Activated CD4-positive, alpha-beta T cell treated with anti-CD3 and anti-CD28 coated beads, Interleukin-2, amount 10 ng/mL, durations not matched to agents 7 days and 5 days (primary cell): ENCODE measurements at places on chromosomes 4 and X.

- DNase-seq, result no peak
Observed at GRCh38 chr4:17670423-17670822, 56.0 kb downstream of the MED28 start.

DNA sequence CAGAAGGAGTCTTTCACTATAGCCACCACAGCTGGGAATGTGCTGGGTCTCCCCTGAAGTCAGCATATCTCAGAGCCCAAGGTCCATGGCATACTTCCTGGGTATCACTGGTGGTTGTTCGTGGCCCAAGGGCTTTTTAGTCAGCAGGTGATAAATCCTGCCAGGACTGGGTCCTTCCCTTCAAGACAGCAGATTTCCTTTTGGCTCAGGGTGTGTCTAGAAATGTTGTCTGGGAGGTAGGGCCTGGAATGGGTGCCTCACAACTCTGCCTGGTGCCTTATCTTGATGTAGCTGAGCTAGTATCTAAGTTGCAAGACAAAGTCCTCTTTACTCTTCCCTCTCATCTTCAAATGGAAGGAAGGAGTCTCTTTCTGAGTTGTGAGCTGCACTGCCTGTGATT lies 102.4 kb upstream of the TMLHE start:
- DNase-seq, result no peak

DNA sequence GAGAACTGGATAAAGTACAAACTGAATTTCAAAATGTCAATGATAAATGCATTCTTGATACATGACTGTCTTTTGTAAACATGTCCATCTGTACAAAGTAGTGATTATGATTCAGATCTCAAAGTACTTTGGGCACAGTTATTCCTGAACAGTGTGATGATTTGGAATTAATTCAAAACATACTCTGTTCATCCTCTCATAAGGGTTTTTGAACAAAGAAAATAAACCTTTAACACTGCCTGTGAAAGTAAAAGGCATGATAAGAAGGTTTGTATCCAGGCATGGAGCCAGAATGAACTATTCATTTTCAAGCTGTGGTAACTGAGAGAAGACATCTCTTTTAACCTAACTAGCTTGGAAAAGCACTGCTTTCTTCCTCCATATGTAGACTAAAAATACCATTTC lies 883 bp upstream of the KLHL4 start:
- no peak for DNase-seq

DNA sequence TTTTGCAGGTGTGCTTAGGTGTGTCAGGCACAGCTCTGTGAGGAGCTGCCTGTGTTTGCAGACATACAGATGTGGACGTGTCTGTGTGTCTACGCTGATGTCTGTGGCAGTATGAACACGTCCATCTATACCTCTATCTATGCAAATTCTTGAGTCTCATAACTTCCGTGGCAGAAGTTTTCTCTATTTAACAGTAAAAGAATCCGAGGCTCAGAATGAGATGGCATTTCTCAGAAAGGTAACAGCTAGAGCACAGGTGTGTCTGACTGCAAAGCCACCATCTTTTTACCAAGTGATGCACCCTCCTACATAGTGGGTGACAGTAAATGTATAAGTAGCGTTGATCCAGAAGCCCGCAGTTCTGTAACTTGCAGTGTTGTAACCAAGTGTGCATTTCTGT lies 39.9 kb upstream of the CYP4V2 start:
- DNase-seq, result no peak

DNA sequence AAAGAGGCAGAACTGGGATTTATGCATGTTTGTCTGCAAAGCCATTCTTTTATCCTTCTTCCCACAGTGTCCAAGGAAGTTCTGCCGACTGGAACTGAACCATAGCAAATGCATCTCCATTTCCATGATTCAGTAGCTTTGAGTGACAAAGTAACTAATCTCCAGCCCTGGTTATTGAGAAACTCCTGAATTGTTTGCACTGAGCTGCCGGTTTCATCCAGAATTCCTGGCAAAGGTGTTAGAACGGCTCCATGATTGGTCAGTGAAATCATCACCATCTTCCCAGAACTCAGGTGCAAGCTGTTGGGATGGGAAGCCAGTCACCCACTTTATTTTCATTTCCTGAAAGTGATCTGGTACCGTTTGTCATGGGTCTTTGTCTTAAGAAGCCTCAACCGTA lies 47.0 kb upstream of the SLC34A2 start:
- DNase-seq, result no peak

DNA sequence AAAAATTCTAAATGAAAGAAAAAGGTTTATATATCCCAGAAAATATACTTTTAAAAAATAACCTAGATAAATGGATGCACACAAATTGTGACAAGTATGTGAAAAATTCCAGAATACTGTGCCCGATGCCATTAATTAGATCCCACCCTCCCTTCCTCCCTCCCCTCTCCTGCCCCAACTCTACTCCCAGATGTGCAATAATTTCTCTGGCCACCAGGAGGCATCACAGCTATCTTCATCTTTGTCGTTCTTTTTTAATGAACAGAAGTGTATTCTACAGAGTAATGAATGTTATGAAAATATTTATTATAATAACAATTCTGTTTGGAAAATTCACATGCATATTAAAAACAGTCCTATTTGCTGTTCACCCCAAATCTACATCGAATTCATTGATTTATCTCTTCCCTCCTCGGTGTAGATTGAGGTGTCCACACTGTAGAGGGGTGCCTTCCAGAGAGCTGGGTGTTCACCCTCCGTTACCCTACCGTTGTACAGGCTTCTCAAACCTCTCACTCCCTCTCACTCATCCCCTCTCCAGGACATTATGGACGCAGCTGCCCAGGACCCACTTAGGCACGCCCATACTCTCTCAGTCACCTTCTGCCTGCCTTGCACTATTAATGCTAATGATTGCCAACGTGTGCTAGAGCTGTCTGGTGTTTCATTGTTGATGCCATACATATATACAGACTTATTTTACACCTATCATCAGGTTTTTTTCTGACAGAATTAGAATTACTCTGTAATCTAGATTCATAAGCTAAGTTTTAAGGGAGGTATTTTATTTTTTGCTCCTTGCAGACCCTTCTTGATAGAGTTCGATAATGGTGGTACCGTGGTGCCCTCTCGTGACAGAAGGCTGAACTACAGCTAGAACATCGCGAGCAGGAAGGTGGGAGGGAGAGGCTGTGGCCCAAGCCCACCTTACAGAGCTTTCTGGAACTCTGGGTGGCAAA lies 14.1 kb downstream of the RAB40AL start:
- DNase-seq, result peak; percentile 49

GRCh38 chr4:38601244-38601915 lies 62.6 kb upstream of the KLF3 start:
- no peak for DNase-seq

GRCh38 chrX:117898226-117898625 lies 218.4 kb downstream of the KLHL13 start:
- no peak for DNase-seq

DNA sequence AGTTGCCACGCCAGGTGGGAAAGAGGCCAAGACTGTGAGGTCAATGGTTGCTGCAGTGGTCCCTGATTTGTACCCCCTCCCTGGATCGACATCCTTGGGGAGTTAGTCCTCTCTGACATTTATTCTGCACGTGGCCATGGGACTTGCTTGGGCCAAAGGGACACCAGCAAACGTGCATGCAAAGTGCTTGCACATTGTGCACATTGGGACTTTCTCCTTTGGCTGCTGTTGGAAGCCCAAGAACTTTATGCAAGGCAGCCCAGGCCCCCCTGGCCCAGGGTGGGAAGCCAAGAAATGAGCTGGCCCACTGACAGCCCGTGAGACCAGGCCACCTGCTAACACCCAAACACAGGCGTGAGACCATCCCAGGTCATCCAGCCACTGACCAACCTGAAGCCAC lies 38.1 kb downstream of the SLC2A9 start:
- DNase-seq, result no peak

GRCh38 chr4:26384380-26385057 lies 63.7 kb downstream of the RBPJ start:
- no peak for DNase-seq

DNA sequence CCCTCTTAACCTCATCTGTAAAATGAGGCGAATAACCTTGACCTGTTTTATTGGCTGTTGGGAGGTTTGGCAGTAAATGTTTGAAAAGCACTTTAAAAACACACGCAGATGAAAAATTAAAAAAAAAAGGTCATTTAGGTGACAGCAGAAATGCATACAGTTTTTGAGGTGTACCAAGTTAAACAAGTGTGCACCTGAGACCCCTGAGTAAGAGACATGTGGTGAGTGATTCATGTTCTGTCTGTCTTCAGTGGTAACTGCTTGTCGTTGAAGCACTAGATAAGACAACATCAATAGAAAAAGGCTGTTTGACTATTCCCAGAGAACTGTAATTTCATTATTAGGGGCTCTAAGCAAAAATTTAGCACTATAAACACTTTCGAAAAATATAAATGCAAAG lies 608.4 kb upstream of the PITX2 start:
- no peak for DNase-seq

- DNase-seq, result no peak
Observed at GRCh38 chr4:71094201-71094600, 100.8 kb downstream of the DCK start.

DNA sequence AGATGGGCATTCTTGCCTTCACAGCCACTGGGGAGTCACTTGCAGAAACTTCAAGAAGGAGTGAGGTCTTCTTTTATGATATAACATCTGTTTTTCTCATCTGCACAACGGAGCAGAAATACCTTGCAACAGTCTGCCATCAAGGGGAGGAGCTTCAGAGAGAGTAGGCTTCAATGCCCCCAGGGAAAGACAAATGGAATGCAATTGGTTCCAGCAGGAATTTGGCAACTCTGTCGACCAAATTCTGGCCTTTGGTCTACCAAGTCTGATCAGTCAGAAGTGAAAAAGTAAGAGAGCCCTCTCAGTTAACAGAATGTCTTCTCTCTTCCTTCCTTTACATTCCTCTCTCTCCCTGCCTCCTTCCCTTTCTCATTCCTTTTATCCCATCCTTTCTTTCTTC lies 229.3 kb downstream of the IDS start:
- no peak for DNase-seq

DNA sequence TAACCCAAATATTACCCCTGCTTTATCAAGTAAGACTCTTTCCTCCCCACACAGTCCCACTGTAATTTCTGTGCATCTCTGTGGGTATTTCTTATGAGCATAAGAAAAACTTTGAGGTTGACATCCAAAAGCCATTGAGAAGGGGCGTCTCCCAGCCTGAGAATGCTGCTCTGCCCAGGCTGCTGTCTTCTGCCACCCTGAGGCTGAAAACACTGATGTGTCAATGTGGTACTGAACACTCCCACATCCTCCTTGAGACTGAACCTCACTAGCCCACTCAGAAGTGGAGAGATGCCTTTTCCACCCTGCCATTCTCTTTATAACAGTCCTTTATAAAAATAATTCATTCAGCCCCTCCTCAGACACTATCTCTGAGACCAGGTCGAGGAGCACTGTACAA lies 120.8 kb downstream of the SMIM20 start:
- peak; percentile 13 for DNase-seq

DNA sequence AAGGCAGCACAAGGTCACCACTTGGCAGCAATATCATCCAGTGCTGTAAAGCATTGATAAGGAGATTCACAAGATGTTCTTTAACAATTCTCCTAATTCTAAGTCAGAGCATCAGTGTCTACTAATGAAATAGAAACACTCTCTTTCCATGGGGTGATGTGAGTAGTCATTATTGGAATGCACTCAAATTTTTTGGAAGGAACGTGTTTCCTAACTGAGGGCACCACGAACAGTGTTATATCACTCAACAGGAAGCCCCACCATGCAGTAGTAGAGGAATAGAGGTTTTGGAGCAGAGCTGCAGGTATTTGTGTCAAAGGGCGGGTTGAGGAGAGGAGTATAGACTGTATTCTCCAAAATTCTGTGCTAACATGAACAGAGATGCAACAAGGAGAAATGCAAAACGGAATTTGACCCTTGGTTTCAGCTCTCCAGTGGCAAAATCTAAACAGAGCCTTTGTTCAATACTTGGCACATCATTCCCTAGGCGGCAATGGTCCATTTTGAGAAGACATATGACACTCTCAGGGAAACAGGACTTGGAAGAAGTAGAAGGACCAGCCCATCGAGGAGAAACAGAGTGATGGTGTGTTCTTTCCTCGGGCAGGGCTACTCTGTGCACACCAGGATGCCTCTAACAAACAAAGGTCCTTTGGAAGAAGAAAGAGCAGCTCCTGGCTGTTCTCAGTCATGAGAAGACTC lies 98.9 kb downstream of the CPEB2 start:
- DNase-seq, result no peak

DNA sequence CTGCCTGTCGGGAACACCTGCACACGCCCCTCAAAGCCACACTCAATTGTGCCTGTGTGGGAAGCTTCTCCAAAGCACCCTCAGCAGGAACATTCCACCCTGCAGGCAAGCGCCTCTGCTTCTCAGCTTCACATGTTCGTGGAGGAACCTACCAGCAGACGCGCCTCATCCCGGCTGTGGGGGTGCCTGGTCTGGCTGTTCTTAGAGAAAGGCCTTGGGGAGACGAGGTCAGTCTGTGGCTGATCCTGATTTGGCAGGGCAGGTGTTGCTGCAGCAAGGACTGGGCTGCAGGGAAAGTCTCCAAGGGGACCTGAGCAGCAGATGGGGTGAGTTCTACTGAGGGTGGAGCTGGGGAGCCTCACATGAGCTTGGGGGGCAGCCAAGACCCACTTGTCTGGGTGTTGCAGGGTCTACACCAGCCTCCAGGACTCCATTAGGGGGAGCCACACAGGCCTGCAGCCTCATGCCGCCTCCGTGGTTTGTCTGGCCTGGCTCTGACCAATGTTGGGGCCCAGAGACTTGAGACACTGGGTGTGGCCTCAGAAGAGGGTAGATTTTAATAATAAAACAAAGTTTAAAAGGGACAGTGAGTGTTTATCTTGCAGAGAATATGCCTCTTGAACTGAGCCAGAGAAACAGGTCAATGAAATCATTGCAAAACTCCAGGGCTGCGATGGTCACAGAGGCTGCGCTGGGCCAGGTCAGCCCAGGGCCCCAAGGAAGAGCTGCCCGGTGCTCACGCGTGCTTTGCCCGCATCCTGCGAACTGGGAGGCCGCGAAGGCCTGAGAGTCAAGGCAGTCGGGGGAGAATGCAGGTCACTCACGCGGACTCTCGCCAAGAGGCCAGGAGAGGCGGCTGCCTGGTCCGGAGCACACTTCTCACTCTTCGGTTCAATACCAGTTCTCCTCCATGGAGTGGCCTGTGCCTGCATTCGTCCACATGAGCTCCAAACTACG lies 21.1 kb downstream of the RNF212 start:
- no peak for DNase-seq

GRCh38 chr4:1910643-1911042 lies 39.5 kb downstream of the NSD2 start:
- DNase-seq, result peak; percentile 38

DNA sequence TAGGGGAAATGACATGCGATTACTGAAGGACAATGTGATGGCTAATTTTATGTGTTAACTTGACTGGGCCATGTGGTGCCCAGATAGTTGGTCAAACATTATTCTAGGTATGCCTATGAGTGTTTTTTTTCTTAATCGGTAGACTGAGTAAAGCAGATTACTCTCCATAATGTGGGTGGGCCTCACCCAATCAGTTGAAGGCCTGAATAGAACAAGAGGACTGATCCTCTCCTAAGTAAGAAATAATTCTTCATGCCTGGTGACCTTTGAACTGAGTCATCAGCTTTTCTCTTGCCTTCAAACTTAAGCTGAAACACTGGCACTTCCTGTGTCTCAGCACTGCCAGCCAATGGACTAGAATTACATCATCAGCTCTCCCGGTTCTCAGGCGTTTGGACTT lies 164.0 kb upstream of the FGF13 start:
- DNase-seq, result no peak
